NCI-H2029 treated with DMSO at 0.1 percent for 48 hours (cell line): ENCODE measurements at places on chromosomes 5 and 9.

- no peak for DNase-seq
Measured at GRCh38 chr5:173016598-173017046, 33.1 kb downstream of the ATP6V0E1 start.

DNA sequence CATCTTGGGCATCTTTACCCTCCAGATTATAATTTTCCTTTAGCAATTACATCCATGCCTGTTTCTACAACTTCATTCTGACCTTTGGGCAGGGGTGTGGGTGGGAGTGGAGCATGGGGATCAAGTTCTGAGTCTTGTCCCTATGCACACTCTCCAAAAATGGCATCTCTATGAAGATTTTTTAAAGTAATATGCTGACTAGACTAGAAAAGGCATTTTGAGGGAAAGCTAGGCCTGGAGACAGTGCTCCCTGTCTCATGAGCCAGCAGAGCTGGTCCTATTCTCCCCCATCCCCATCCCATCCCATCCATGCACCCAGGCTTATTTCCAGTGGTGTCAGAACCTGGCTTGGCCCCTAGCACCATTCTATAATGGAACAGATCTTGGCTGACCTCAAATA lies 398.0 kb upstream of the SLC24A2 start:
- no peak for DNase-seq

DNA sequence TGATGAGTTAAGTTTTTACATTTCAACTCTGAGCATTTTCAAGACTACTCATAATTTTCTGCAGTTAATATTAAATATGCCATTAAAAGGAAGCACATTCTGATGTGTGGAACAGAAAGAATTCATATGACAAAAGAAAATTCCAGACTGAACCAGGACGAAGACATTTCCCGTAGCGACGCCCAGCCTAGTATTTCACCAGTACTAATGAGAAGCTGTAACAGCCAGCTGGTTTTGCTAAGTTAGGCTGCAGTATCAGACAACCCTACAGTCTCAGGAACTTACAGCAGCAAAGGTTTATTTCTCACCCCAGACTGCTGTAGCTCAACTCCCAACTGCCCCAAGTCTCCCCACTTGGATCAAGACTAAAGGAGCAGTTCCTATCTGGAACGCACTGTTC lies 91.6 kb downstream of the TMEM174 start:
- DNase-seq: no peak

GRCh38 chr9:94806307-94806893 lies 79.9 kb downstream of the AOPEP start:
- no peak for DNase-seq

DNA sequence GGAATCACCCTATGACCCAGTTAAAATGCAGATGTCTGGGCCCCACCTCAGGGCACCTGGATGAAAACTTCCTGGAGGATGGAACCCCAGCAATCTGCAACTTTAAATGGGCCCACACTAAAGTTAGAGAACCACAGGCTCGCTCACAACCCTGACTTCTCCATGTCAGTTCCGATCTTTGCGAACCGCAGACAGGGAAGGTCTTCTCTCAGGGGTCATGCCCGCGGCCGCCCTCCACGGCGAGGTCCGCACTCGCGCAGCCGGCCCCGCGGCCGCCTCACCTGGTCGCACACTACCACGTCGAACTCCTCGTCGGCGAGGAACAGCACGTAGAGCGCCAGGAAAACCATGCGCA lies 499 bp downstream of the ALG2 start:
- no peak for DNase-seq

DNA sequence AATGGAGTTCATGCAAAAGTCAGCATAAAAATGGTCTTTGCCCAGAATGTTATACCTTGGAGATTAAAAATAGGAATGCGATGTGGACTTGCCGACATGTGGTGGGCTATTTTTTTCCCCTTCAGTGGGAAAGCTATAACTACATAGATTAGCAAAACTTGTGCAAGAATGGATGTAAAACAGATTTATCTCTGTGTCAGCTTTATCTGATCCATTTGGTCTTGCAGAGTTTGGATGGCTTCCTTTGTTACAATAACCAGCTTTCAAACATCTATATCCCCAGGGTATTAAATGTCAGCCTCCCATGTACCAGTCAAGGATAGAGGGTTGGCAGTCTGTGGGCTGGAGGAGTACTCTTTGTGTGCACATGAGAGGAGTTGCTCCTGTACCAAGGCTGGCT lies 284.9 kb downstream of the TMEM38B start:
- DNase-seq: no peak

DNA sequence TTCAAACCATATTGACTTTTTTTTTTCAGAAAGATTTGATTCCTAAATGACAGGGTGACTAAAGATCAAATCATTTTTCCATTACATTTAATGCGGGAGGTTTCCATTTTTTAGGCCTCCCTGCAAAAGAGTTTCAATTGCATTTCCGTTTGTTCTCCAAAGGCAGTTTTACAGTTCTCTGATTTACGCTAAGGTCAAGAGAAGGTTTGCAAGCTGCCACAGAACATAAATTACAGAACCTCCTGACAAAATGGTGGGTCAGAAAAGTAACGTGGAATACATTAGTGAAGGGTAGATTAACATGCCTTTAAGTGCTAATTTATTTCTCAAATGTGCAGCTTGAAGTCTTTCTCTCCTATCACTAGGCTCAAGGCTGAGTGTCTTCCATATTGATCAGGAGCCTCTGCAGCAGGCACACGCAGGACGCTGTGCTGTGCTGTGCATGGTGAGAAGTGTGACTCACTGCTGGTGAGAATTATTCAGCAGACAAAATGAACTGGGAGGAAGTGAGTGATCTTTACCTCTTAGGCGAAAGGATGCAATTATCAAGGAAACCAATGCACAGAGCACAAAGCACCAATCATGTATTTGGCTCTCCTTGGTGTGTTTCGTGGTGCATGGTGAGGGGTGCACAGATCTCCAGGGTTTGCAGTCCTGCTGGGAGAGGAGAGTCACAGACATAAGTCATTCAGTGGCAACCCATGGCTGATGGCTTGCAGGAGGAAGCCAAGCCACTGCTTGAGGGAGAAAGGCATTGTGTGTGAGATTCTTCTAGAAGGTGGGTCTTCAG lies 136.3 kb downstream of the TENT4A start:
- no peak for DNase-seq

DNA sequence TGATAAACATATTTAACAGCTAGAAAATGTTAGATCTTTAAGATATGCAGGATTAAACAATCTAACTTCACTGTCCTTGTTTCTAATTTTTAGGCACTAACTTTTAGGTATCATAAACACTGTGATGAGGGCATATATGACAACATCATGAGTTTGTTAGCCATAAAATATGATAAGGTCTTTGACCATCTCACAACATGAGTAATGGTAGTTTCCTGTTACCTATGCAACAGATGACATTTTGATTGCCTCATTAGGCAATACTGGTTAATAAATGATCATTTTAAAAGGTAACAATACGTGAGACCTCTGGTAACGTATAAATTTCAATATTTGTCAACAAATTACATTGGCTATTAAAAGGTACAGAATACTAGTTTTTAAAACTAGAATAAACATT lies 613.5 kb downstream of the PDE4D start:
- no peak for DNase-seq
